ENCODE measurements at places on chromosomes 4 and X.
A peak's percentile ranks its signal among the peaks of the same experiment; 100 is the strongest.

GRCh38 chrX:57519578-57520118 lies 72.2 kb upstream of the ZXDB start:
- no peak for DNase-seq

DNA sequence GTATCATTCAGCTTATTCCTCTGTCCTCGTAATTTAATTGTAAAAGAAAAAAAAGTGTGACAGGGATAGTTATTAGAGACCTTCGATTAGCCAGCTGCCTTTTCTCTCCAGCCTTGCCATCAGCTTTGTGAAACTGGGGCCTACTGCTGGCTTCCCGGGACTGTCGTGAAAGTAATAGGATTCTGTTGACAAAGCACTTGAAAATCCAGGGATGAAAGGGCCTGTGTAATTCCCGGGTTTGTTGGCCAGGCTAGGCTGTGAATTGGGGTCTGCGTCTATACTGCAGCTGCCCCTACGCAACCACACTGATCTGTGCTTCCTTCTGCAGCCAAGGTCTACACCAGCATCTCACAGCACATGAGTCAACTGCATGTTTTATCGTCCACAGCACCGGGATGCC lies 120.4 kb upstream of the SCML1 start:
- no peak for DNase-seq

- no peak for DNase-seq
Observed at GRCh38 chrX:13082206-13083065, 38.0 kb upstream of the FAM9C start.

DNA sequence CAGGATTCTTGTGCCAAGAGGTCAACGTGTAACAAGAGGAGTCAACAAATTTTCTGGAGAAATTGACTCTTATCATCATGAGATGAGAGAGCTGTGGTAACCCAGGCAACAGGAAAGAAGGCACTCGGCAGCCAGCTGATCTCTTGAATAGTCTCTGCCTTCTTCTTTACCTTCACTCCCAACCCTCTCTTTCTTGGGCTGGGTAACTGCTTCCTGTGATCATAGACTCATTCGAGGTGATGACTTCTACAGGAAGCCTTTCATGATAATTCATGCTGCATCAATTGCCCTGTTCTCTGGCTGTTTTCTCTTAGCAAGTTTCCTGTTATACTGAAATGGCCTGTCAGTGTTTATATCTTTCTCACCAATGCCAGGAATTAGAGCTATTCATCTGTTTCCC lies 70.8 kb upstream of the FSTL5 start:
- no peak for DNase-seq

DNA sequence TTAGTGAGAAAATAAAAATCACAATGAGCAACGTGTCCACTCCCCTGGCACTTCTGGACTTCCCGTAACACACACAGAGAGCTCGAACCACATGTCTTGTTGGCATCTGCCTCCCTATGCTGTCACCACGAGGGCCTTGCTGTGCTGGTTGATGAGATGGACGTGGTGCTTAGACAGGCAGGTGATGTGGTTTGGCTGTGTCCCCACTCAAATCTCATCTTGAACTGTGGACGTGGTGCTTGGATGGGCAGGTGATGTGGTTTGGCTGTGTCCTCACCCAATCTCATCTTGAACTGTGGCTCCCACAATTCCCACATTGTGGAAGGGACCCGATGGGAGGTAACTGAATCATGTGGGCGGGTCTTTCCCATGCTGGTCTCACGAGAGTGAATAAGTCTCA lies 40.0 kb downstream of the FGFRL1 start:
- DNase-seq: no peak

GRCh38 chr4:62448911-62449310 lies 1248.8 kb downstream of the ADGRL3 start:
- no peak for DNase-seq

DNA sequence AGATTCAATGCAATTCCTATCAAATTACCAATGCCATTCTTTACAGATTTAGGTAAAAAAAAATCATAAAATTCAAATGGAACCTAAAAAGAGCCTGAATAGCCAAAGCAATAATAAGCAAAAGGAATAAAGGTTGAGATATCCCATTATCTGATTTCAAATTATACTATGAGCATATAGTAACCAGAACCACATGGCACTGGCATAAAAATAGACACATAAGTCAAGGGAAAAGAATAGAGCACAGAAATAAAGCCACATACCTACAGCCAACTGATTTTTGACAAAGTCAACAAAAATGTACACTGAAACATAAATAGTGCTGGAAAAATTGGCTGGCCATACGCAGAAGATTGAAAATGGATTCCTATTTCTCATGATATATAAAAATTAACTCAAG lies 853.7 kb downstream of the FAT4 start:
- no peak for DNase-seq

GRCh38 chrX:13786048-13786447 lies 30.8 kb downstream of the GPM6B start:
- DNase-seq: no peak

DNA sequence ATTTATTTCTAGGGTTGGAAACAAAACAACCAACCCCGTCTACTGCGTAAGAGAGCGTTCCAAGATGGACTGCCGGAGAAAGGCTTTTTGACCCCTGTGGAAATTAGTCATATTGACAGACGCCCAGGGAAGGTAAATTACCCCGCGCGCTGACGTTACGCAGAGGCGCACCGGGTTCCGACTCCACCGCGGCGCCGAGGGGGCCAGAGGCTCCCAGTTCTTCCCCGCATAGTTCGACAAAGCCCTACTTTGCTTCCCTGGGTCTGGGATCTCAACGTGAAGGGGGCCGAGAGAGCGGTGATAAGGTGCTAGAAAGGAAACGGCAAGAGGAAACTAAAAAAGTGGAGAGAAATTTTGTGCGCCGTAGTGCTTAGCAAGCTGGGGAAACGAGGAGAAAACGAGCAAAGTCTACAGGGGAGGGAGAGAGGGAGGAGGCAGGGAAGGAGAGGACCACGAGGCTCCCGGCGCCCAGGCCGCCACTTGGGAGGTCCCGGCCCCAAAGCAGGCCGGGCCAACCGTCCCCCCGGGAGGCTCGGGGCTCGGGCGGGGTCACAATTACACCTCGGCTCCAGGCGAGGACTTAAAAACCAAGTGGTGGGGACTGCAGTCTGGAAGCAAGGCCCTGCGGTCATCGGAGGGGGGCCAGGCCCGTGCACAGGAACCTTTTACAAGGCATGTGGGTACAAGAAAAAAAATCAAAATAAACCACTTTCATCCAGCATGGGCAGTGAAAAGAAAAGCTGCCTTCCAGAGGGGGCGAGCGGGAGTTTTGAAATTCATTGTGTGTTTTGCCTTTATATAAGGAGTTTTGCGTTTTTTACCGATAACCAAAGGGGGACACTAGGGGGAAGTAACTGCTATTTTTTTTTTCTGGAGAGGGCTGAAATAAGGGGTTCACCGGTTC lies 13.2 kb downstream of the HAND2 start:
- DNase-seq: no peak

DNA sequence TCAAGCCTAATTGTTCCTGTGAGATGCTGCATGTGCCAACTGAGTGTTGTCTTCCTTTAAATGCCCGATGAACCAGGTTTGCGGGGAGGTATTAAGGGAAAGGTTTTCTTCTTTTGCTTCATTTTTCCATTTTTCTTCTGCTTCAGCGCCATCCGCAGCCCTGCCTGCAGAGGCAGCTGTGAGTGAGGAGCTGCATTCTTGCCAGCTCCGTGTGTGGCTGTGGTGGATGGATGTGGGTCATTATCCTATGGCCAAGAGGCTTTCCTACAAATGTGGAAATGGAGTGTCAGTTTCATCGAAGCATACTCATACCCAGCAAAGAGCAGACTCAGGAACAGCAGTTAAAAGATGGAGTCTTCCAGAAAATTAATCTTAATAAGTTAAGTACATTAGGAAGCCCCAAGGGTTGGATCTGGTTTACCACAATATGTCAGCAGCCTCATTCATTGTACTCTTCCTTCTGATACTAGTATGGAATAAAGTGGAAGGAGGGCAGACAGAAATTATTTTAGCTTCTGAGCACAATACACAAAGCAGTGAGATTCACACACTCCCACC lies 37.6 kb downstream of the TNIP3 start:
- no peak for DNase-seq

- DNase-seq: no peak
Observed at GRCh38 chr4:152921284-152921683, 14.8 kb upstream of the FHDC1 start.

GRCh38 chrX:76279007-76279406 lies 106.1 kb downstream of the PBDC1 start:
- peak; percentile 17 for DNase-seq

DNA sequence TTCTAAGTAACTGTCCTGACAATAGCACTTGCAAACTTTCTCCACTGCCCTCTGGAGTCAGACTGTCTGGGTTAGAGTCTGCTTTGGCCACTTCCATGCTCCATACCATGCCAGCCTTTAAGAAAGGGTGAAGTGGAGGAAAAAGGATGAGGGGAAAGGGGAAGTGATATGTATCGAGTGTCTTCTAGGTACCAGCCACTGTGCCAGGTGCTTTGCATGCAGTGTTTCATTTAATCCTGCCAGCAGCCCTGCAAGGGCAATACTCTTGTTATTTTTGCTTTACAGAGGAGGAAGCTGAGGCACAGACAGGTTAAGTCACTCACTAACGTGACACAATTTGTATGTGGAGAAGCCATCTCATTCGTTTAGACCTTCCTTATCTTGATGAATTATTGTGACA lies 55.6 kb downstream of the RTL9 start:
- no peak for DNase-seq

GRCh38 chr4:1008840-1009541 lies 2.4 kb upstream of the FGFRL1 start:
- DNase-seq: no peak

GRCh38 chr4:71171592-71171991 lies 167.2 kb upstream of the SLC4A4 start:
- DNase-seq: no peak

GRCh38 chr4:17546222-17546621 lies 30.8 kb upstream of the LAP3 start:
- no peak for DNase-seq

DNA sequence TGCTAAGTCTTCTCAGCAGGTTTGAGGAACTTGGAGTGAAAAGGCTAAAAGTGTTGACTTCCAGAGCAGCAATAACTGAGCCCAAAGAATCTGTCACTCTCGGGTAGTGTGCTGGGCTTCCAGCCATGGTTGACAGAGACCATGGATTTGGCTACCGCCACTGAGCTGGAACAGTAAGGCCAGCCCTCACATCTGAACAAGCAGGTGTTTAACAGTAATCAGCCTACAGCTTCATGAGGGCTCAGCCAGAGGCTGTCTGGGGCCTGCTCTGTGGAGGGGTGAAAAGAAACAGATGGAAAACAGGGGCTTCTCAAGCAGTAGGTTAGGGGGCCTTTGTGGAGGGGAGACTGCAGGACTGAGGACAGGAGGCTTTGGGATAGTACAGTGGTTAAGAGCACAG lies 14.9 kb downstream of the RASL11B start:
- no peak for DNase-seq

- no peak for DNase-seq
Observed at GRCh38 chrX:107775000-107775733, 420 bp downstream of the TSC22D3 start.

DNA sequence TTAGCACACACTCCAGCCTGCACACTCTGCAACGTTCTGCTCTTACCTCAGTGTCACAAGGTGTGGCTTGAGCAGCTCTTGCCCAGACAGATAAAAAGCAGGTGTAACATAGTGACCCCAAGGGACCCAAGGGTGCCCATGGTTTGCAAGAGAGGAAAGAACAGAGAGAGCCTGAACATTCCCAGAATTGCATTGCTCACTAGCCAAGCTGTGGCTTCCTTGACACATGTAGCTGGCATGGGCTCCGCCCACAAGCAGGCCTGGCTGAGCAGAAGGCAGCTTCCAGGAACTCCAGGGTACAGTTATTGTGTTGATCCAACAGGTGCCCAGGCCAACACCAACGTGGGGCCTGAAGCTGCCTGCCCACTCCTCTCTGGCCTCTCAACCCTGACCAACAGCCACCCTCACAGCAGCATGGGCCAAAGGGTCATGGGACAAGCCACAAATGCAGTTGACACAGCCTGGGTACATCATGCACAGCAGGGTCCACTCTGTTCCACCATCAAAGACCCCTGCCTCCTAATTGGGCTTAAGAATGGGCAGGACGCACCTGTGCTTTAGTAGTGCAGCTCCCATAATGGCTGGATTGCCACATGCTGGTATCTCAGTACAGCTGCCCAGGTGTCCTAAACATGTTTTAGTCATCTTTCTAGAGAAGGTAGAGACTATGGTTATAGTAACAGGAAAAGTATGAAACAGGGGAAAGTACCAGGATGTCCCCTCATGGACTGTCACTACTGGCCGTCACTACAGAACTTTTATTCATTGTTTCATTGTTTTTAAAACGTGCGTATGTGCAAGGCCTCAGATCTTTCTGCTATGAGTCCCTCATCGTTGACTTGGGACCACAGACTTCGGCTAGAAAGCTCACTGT lies 73.7 kb upstream of the ACSL1 start:
- DNase-seq: no peak

- DNase-seq: no peak
Observed at GRCh38 chr4:139175646-139176301, 1.2 kb downstream of the ELF2 start.

GRCh38 chr4:16814361-16814760 lies 84.1 kb downstream of the LDB2 start:
- no peak for DNase-seq

DNA sequence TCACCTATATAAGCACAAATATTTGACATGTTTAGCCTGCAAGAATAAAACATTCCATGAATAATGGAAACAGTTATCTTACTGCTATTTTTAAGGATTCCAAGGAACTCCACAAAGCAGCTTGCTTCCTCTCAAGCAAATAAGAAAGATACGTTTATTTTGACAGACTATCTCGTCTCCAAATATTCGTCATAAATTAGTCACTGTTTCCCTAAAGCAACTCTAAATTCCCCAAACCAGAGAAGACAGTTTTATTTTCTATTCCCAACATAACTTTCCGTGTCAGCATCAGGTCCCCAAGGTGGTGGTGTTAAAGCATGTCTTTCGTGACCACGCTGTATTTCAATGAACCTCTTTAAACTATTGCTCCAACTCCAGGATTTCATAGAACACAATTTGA lies 24.3 kb upstream of the DKK2 start:
- DNase-seq: no peak

DNA sequence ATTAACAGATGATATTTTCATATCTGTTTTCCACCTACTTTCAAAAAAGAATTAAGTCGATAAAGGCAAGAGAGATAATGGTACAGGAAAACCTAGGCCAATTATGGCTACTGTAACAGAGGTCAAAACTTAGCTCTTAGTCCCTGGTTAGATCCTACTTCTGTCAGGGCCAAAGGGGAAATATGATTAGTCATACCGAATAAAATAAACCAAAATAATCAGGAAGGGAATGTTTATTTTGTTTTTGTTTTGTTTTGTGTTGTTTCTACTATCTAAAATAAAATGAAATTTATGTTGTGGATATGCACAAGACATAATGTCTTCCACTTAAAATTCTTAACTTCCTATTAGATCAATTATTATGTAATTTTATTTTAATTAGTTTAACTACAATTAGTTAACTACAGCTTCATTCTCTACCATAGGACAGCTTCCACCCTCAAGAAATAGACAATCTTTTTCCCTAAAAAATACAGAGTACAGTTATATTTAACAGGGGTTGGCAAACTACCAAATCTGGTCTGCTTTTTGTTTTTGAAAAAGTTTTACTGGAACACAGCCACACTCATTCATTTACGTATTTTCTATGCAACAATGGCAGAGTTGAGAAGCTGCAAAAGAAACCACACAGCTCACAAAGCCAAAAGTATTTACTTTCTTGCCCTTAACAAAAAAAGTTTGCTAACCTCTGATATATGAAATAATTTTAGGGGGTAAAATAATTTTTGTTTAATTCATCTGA lies 25.4 kb downstream of the TMEM47 start:
- no peak for DNase-seq
